ENCODE measurements at places on chromosomes 11 and 22.

DNA sequence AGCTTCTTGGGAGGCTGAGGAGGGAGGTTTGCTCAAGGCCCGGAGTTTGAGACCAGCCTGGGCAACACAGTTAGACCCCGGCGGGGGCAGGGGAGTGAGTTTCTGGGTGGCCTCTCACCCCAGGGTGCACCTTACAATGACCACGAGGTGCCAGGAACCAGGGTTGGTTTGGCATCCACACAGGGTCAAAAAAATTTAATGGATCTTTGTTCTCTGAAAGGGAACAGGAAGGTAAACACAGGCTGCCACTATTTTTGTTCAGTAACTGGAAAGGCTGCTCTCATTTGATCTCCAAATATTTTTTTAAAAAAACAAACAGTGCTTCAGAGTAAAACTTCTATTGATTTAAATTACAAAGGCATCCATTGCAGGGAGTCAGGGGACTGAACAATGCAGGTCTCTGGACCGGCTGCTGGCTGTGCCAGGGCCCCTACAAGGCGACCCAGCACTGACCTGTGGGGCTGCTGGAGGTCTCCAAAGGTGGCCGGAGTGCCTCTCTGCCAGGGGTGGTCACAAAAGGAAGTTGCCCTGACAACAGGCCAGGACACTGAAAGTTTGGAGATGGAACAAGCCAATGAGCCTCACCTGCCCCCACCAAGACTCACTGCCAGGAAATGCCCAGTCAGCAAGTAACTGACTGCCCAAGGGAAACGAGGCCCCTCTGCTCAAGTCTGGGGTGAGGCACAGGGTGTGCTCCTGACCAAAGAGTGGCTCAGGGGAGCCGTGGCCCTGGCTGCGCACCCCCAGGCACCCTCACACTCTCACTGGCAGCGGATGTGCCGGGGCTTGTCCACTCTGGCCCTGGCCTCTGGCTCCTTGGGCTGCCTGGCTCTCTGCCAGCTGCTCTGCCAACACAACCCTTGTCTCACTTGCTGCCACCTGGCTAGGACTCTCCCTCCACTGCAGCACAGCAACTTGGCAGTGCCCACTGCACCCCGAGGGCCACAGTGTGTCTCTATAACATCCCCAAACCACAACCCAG is 51.8 kb downstream of the ARFGAP3 start:
- DNase-seq = no peak

GRCh38 chr11:103322821-103323220 is 213.6 kb downstream of the DYNC2H1 start:
- no peak for DNase-seq

GRCh38 chr11:34997952-34998528 is 81.6 kb downstream of the PDHX start:
- DNase-seq = no peak

- DNase-seq = no peak
These were observed 1.5 kb downstream of the HSPB2 start for GRCh38 chr11:111913997-111914396.

GRCh38 chr11:40746282-40746681 is 713.2 kb downstream of the LRRC4C start:
- DNase-seq = no peak

DNA sequence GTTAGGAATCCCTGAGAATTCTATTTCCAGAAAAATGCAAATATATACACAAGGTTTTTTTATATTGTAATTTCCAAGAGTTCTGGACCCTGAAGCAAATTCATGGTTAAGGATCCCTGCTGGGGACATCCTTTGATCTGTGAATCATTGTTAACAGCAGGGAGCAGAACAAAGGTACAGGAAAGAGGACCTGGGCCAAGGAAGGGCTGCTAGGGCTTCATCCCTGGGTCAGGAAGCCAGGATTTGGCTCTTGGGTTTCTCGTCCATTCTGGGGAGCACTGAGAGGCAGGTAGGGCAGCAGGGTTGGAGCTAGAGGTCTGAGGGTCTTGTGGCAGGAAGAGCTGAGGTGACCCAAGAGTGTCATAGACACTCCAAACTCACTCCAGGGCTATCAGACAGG is 10.2 kb upstream of the OAF start:
- no peak for DNase-seq

GRCh38 chr11:21474529-21474928 is 718.4 kb upstream of the ANO5 start:
- DNase-seq = no peak

Measured in T1000 (cell line).